ENCODE measurements at places on chromosomes 5 and 9.

GRCh38 chr5:59180515-59180914 lies 597.6 kb downstream of the RAB3C start:
- no peak for DNase-seq

DNA sequence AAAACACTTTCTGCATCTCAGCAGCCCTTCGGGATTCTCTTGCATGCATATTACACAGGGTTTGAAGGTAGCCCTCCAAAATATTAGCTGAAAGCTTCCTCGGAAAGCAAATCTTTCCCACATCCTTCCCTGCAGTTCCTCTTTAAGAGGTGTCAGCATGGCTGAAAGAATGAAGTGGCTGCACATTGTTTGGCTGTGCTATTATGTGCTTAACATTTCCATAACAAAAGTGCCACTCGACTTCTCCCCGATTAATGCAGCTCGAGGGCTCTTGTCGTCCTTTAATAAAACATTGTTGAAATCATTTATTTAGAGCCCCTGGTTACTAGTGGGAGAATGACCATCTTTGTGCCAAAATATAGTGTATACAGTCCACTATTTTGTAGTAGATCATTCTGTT lies 6.5 kb downstream of the GAS1 start:
- DNase-seq, result no peak

GRCh38 chr9:110105107-110105506 lies 102.9 kb downstream of the C9orf152 start:
- DNase-seq, result no peak

GRCh38 chr5:153952893-153953292 lies 85.8 kb downstream of the FAM114A2 start:
- no peak for DNase-seq

- DNase-seq, result no peak
Observed at GRCh38 chr9:127280880-127281660, 16.5 kb downstream of the GARNL3 start.

DNA sequence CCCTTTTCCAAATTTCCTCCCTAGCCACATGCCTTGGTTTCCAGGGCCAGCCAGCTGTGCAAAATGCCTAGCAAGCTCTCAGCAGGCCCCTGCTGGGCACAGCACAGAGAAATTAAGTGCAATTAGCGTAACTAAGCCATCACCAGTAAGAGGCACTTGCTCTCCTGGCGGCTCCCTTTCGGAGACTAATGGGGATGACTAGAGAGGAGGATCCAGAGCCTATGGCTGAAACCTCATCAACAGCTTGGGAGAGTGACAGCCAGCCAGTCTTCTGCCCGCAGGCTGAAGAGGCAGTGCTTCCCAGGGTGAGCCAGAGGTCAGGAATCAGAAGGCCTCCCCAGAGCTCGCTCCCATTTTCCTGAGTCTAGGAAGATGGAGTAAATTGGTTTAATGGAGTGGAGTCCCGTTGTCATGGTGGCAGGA lies 108.4 kb downstream of the KCNIP1 start:
- DNase-seq, result peak; percentile 48

- DNase-seq, result peak; percentile 50
Observed at GRCh38 chr9:120931231-120932085, 4.9 kb upstream of the TRAF1 start.

- DNase-seq, result no peak
Observed at GRCh38 chr9:127698985-127699670, 7.7 kb upstream of the CFAP157 start.

GRCh38 chr5:7884491-7885267 lies 15.7 kb downstream of the MTRR start:
- DNase-seq, result no peak

DNA sequence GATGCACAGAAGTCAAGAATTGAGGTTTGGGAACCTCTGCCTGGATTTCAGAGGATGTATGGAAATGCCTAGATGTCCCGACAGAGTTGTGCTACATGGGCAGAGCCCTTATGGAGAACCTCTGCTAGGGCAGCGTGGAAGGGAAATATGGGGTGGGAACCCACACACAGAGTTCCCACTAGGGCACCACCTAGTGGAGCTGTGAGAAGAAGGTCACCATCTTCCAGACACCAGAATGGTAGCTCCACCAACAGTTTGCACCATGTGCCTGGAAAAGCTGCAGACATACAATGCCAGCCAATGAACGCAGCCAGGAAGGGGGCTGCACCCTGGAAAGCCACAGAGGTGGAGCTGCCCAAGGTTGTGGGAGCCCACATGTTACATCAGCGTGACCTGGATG lies 104.5 kb downstream of the STK32A start:
- no peak for DNase-seq

DNA sequence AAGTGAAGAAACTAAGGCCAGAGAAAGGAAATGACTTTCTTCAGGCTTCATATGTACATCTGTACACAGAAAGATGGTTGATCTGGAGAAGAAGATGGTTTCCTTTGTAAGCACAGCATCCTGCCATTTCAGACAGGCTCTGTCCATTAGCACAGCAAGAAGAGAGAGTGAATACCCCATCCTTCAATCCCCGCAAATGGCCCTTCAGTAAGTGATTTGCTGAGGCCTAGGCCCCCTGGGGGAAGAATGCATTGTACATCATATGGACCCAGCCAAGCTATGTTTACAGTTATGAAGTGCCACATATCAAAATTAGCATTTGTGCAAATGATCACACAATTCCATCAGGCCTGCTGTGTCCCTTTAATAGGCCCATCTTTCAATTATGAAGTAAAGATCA lies 657.4 kb downstream of the BRINP1 start:
- DNase-seq, result no peak

GRCh38 chr9:37920471-37921167 lies 16.7 kb upstream of the SLC25A51 start:
- DNase-seq, result no peak

DNA sequence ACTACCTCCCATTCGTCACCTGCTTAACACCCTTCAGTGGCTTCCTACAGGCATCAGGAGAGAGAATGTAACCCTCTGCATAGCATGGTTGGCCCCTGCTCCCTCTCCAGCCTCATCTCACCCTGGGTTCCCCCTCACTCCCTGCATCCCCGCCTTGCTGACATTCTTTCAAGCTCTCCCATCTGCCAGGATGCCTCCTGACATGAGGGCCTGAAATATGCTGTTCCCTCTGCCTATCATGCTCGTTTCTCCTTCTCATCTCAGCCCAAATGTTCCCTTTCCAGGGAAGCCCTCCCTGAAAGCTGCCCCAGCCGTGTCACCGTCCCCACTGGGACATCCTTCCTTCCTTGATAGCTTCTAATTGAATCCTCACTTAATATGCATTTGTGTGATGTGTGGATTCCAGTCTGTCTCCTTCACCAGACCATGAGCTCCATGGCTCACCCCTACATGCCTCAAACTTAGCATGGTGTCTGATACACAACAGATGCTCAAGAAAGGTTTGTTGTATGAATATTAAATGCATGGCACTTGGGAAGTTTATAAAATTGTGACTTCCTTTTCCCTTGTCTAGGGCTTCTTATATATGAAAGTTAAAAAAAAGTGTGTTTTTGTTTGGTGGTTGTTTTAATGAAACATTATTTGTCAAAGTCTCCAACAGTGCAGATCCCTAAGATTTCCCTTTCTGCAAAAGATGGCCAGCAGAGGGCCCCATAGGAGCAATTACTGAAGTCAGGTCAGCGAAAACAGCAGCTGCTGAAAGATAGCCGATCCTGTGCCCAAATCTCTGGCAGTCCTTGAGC lies 7.3 kb upstream of the C5orf58 start:
- DNase-seq, result peak; percentile 49

DNA sequence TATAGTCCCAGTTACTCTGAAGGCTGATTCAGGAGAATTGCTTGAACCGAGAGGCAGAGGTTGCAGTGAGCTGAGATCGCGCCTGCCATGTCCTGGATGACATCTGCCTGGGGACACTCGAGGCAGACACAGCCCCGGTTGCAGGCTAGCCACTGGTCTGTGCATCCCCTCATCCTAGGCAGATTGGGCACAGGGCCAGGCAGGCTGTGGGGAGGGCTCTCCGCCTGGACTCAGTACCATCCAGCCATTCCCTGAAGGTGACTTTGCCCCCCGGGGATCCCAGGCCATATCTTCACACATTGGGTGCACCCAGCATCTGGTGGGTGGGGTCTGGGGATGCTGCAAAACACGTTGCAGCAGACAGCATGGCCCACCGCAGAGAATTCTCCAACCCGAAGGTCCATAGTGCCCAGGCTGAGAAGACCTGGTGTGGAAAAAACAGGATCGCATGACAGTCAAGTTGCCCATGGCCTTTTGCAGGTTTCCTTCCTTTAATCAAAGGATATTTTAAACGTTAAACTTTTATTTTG lies 50.9 kb upstream of the SUSD3 start:
- no peak for DNase-seq

- DNase-seq, result no peak
Observed at GRCh38 chr5:54438620-54439389, 16.7 kb upstream of the HSPB3 start.

GRCh38 chr5:169243651-169244422 lies 57.1 kb downstream of the SLIT3 start:
- DNase-seq, result no peak

- DNase-seq, result no peak
Observed at GRCh38 chr9:136977223-136977622, at the start of gene PTGDS. Gene PTGDS (plus strand): TSS chr9:136977504. CDS start chr9:136977579, 75 bp downstream.

GRCh38 chr5:125874717-125875116 lies 548.5 kb upstream of the GRAMD2B start:
- DNase-seq, result no peak

GRCh38 chr5:65481171-65481581 lies 544 bp downstream of the ADAMTS6 start:
- no peak for DNase-seq
